ENCODE measurements at places on chromosomes 6 and 20. TPM values are rescaled to one million over a fixed set of nuclear protein-coding genes. Genes with fewer than 3 reads are reported as not detected.

The C6orf15 gene
- not detected for total RNA-seq

The DEFB132 gene
- not detected for total RNA-seq

The SLC17A3 gene
- not detected for total RNA-seq

The GTSF1L gene
- total RNA-seq, result not detected

The PPP1R14C gene
- 0.61 TPM for total RNA-seq

The AARS2 gene
- 20.4 TPM for total RNA-seq

The RBM24 gene
- 0.38 TPM for total RNA-seq

The MUC21 gene
- not detected for total RNA-seq

The SPACA1 gene
- not detected for total RNA-seq

The PERP gene
- 26.7 TPM for total RNA-seq

The MMS22L gene
- 35.8 TPM for total RNA-seq

The INSM1 gene
- total RNA-seq, result 2.9 TPM

DNA sequence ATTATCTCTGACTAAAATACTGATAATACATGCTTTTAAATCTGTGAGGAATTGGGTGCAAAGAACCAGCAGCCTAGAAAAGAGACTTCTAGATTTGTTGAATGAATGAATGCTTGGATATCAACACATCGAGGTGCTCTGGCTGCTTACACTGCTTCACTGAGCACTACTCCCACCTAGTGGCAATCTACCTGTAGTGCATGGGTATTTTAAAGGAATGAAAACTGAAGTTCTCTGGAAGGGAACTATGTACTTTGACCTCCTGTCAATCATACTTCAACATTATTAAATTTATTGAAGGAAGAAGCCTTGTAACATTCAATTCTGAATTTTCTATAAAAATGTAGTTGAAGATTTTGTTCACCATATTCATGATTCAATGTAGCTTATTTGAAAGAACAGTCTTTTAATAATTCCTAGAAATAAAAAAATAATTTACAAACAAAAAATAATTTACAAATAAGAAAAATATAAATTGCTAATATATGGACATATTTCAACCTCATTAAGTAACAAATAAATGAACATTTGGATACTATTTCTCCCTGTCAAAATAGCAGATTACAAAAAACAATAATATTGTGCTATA is 111.2 kb upstream of the MMS22L start:
- no peak for DNase-seq

GRCh38 chr6:85065831-85066230 is 301.4 kb upstream of the TBX18 start:
- DNase-seq, result no peak

DNA sequence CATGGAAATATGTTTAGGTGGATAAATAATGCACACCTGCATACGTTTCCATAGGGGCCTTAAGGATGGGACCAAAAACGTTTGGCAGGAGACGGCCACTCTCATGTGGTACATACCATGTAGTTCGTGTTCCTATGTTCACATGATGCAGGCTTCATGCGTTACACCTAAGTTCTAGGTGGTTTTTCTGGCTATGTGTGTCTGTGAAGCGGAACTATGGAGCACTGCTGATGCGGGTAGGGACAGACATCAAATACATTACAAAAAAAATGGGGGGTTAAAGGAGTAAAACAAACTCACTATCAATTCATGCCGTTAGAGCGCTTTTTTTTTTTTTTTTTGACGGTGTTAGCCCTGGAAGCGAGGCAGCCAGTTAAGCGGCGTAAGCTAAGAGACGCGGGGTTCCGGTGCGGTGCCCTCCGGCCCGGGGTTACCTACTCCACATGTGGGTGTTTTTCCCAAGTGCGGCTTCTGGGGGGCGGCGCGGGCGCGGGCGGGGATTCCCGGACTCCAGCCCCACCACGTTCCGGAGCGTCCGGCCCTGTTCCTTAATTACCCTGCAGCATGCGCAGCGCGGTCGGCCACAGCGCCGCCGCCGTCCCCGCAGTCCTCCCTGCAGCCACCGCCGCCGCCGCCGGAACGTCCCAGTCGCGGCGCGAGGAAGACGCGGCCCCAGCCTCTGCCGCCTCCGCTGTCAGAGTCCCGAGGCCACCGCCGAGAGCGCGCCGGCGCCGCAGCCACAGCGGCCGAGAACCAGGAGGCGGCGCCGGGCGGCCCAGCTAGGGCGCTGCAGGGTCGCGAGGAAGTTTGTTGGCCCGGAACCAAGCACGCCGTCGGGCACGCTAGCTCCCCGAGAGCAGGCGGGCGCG is 648 bp downstream of the COL19A1 start:
- peak; percentile 72 for DNase-seq

DNA sequence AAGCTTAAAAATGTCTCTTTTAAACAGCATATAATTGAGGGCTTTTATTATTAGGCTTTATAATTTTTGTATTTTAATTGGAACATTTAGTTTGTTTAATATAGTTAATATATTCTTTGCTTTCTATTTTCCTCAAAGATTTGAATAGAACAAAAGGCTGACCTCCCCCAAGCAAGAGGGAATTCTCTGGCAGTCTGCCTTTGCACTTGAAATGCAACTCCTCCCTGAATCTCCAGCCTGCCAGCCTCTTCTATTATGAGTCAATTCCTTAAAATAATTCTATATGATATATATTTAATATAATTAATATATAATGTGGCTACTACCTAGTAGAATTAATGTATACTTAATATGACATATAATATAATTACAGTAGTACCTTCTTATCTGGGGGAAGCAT is 69.2 kb downstream of the PTPRA start:
- no peak for DNase-seq

GRCh38 chr6:53741034-53741823 is 53.6 kb upstream of the LRRC1 start:
- no peak for DNase-seq

- no peak for DNase-seq
Observed at GRCh38 chr20:10078403-10078802, 43.6 kb downstream of the ANKEF1 start.

DNA sequence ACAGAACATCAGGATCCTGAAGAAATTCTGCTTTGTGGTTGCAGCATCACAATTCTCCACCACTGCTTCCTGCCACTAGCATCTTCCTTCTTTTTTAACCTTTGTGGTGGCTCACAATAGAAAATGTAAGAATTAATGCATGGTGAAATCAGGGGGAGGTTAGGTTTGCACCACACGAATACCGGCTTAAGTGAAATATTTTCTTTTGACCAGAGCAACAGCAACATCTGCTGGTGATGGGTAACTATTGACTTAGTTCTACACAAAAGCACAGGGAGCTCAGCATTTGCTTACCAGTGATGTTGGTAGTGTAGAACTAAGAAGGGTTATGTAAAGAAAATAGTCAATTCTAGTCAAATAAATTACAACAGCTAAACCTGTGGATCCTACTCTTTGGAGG is 280.5 kb downstream of the SYNE1 start:
- DNase-seq, result no peak

GRCh38 chr6:11460837-11461661 is 76.5 kb upstream of the TMEM170B start:
- DNase-seq, result no peak

- DNase-seq, result no peak
Observed at GRCh38 chr6:89657445-89658158, 19.1 kb upstream of the LYRM2 start.

- DNase-seq, result no peak
Observed at GRCh38 chr20:57073402-57073801, 193.0 kb downstream of the BMP7 start.

GRCh38 chr6:144248476-144249301 is 36.4 kb upstream of the UTRN start:
- no peak for DNase-seq

DNA sequence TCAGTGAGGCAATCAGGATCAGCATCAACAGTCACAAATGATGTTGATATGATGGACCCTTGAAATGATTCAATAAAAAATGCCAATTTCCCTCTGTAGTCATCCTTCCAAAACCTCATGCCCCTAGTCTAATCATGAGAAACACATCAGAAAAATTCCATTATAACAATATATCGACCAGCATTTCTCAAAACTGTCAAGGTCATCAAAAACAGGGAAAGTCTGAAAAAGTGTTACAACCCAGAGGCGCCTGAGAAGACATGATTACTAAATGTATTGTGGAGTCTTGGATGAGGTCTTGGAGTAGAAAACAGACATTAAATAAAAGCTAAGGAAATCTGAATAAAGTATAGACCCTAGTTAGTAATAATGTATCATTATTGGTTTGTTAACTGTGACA is 133.8 kb downstream of the SLC35B3 start:
- no peak for DNase-seq

GRCh38 chr6:148460876-148461646 is 118.4 kb downstream of the SASH1 start:
- no peak for DNase-seq

DNA sequence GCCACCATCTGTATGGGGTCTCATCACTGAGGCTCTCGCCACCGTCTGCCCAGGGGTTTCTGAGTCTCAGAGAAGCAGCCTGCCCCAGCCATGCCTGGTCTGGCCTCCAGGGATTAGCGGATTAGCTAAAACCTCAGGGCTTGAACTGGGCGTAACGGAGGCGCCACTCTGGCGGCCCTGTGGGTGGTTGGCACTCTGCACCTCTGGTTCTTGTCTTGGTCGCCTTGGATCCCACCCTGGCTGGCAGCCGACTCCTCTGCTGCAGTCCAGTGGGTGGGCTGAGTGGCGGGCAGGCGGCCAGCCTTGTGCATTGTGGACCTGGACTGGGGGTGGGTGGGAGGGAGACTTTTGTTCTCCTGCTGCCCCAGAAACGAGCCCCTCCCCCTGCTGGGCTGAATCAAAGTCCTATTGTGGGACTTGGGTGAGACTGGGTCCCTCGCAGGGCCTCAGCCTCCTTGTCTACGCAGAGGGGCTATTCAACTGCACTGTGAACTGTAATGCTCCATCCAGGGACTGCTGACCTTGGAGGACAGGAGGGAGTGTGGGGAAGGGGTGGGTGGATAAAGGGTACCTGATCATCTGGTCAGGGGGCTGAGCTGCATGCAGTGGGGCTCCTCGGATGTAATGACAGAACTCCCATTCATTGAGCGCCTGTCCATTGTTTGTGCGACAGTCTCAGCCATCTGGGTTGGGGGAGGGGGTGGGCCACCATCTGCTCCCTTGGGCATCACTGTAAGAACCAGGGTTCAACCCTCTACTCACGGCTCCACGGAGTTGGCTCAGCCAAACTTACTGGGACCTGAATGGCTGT is 23.9 kb downstream of the SUN5 start:
- no peak for DNase-seq

- peak; percentile 78 for DNase-seq
Observed at GRCh38 chr6:88165844-88166492, at the start of gene CNR1. Gene CNR1 (minus strand): TSS chr6:88166347. CDS start chr6:88145274, 21,073 bp downstream.

GRCh38 chr6:16855460-16855859 is 94.2 kb upstream of the ATXN1 start:
- no peak for DNase-seq

DNA sequence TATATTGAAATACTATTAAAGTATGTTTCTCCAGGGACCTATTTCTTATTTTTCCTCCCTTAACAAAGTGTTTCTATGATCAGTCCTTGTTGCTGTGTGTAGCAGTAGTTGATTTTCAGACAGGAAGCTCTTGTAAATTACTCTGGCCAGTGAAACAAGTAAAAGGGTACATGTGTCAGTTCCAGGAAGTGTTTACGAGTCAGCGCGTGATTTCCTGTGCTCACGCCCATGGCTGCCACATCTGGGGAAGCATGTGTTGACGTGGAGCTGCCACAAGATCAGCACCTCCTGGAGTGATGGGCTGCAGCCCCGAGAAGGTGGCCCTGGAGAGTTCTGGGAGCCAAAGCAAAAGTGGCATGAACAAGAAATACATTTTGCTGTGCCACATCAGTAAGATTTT is 38.6 kb upstream of the GGTLC1 start:
- no peak for DNase-seq

DNA sequence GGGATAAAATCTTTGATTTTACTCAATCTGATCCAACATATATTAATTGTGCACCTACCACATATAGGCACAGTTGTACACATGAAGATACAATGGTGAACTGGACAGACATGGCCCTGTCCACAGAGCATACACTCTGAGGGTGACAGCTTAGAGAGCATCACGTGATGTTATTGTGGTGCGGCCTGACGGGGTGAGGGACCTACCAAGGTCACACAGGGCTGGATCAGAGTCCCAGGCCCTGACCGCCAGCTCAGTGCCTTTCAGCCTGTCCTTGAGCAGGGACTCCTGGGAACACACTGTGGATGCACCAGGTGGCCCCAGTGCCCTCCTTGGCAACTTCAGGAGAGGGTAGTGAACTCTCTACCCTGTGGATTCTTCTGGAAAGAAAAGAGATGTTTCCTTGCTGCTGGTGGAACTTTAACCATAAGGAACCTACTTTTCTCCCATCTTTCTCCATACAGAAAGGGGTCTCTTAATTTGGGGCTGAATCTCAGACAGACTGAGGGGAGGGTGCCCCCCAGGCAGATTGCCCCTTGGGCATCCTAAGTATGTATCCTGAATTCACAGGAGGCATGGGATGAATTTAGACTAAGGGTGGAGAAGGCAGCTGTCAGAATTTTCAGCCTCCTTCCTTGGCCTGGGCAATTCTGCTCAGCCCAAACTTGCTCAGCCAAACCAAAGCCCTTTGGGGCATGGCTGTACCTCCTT is 26.5 kb downstream of the PCK1 start:
- DNase-seq, result no peak

DNA sequence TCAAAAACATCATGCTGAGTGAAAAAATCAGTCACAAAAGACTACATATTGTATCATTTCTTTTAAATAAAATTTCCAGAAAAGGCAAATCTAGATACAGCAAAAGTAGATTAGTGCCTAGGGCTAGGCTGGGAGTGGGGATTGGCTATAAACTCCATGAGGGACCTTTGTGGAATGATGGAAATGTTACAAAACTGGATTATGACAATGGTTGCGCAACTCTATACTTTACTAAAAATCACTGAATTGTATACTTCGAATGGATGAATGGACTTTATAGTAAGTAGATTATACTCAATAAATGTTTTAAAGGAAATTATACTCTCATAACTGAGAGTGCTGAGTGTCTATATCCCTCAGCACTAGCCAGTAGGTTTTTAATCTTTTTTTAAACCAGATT is 4.3 kb downstream of the HMGN3 start:
- no peak for DNase-seq

DNA sequence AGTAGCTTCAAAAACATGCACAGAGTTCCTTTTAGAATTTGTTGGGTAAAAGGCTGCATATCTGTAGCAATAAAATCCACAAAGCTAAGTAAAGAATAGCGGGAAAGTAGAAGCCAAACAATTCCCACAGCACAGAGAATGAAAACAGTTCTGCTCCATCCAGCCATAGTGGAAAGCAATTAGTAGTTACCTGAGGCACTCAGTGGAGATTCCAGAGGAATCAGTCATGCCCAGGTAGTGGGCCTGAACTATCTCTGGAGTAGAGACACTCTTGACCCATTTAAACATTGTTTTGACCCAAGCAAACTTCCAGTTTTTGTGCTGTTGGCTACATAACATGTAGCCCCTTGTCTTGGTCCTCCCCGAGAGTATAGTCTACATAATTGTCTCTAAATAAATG is 559.5 kb upstream of the PTCHD4 start:
- DNase-seq, result no peak

- no peak for DNase-seq
Observed at GRCh38 chr6:140641412-140641811, 1267.0 kb upstream of the CITED2 start.

All from H1 (cell line).